Aorta (tissue), 5 donors: ENCODE measurements at places on chromosomes 2 and 18. TPM values are rescaled to one million over a fixed set of nuclear protein-coding genes. Genes with fewer than 3 reads are reported as not detected.

- no peaks in the 10 kb centered on the region for H3K4me1 ChIP-seq
- H3K27me3 ChIP-seq: no peaks in the 10 kb centered on the region
- H3K27ac ChIP-seq: no peak overlapping the region
- no peak for DNase-seq
Observed at GRCh38 chr2:16746833-16747232, 81.2 kb upstream of the CYRIA start.

Gene COQ10B
- 26.0 TPM for total RNA-seq

Gene ALPI
- not detected for total RNA-seq

Gene CNDP1
- not detected for total RNA-seq

Gene ADNP2
- 17.5 TPM for total RNA-seq

DNA sequence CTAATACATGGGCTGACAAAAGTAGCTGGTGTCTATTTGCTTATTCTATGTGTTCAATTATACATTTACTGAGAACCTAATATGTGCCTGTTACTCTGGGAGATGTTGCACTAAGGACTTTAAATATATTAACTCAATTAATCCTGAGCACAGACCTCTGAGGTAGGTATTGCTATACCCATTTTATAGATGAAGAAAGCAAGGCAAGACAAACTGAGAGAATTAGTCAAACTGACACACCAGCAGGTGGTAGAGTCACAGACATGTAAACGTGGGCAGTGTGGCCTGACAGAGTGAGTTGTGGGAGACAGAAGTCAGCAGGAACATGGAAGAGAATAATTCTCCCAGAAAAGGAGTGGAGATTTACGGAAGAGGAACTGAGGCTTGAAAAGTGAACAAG, 428.9 kb downstream of the LPIN1 start:
- no peaks in the 10 kb centered on the region for H3K36me3 ChIP-seq
- no peaks in the 10 kb centered on the region for H3K4me1 ChIP-seq
- H3K27me3 ChIP-seq: peaks cover 1% of the 10 kb centered on the region
- no peak for DNase-seq
- no peak overlapping the region for H3K4me3 ChIP-seq

DNA sequence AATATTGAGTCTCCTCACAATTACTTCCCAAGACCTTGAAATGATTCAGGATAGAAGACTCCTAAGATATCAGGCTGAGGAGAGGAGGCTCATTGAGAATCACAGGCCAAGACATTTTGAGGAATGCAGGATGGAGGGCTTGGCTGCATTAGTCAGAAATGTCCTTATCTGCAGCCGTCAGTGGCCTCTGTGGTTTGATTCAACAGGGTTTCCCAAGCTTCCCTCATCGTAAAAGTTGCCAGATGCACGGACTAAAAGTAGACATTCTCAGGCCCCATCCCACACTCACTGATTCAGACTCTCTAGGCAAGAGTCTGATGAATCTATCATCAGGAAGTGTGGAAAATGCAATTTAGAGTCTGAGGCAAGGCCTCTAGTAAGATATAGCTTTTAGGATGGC, 34.0 kb upstream of the TMEM178A start:
- H3K27ac ChIP-seq: no peak overlapping the region
- H3K4me3 ChIP-seq: no peak overlapping the region
- H3K36me3 ChIP-seq: no peaks in the 10 kb centered on the region
- peaks cover 1% of the 10 kb centered on the region for H3K4me1 ChIP-seq

- H3K4me3 ChIP-seq: no peak overlapping the region
- H3K27me3 ChIP-seq: no peaks in the 10 kb centered on the region
- no peaks in the 10 kb centered on the region for H3K4me1 ChIP-seq
- H3K36me3 ChIP-seq: no peaks in the 10 kb centered on the region
Observed at GRCh38 chr2:136284226-136285119, 166.5 kb upstream of the CXCR4 start.

Gene NCOA1
- total RNA-seq: 68.1 TPM

DNA sequence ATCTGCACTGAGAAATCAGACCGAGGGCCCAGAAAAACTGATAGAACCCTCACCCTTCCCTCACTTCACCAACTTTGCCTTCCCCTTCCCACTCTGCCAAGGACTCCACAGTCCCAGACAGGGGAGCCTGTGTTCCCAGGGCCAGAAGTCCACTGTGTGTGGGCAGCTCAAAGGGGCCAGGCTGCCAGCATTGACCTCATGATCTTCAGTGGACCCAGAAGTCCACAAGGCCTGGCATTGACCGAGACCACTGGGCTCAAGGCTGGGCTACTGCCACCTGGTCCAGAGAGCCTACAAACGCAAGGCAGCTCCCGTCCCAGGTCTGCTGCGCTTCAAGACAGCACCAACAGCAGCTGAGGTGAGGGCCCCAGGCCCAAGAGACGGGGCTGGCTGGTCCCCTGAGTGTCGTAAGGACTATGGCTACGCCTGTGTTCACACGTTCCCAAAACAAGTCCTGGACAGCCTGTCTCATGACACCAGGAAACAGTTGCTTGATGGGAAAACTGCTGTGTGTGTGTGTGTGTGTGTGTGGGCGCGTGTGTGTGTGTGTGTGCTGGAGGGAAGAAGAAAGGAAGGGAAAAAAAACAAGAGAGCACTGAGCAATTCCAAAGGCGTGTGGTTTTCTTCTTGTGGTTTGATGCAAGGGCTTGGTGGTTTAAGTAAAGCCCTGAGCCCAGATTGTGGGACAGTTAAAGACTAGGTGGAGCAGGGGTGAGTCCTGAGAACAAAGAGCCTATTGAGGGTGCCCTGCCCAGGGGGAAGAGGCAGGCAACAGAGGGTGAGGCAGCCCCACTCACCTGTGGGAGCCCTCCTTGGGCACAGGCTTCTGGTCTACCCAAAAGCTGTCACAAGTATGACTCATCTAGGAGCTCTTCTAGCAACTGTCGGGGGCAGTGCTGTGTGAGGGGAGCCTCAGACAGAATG, 46.6 kb upstream of the ZBTB7C start:
- no peak for DNase-seq
- no peak overlapping the region for H3K4me3 ChIP-seq
- H3K36me3 ChIP-seq: no peaks in the 10 kb centered on the region
- no peak overlapping the region for H3K27ac ChIP-seq

DNA sequence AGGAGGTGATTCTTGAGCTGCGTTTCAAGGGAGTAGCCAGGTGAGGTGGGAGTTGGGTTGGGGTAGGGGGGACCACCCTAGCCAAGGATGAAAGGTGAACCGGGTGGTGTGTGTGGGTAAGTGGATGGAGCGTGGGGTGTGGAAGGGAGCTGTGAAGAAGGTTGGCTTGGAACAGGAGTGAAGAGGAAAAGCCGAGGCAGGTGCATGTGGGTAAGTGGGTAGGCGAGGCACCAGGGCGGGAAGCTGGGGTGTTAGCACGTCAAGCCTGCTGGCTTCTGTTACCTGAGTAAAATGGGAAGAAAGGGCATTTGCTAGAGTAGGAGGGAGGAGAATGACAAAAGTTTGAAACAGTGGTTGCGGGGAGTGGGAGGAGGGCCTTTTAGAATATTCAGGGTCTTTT, 31.6 kb downstream of the TANC1 start:
- no peak overlapping the region for H3K4me3 ChIP-seq
- no peak overlapping the region for H3K27ac ChIP-seq
- H3K36me3 ChIP-seq: no peaks in the 10 kb centered on the region
- no peaks in the 10 kb centered on the region for H3K4me1 ChIP-seq

Gene DCDC2C
- total RNA-seq: 0.27 TPM

DNA sequence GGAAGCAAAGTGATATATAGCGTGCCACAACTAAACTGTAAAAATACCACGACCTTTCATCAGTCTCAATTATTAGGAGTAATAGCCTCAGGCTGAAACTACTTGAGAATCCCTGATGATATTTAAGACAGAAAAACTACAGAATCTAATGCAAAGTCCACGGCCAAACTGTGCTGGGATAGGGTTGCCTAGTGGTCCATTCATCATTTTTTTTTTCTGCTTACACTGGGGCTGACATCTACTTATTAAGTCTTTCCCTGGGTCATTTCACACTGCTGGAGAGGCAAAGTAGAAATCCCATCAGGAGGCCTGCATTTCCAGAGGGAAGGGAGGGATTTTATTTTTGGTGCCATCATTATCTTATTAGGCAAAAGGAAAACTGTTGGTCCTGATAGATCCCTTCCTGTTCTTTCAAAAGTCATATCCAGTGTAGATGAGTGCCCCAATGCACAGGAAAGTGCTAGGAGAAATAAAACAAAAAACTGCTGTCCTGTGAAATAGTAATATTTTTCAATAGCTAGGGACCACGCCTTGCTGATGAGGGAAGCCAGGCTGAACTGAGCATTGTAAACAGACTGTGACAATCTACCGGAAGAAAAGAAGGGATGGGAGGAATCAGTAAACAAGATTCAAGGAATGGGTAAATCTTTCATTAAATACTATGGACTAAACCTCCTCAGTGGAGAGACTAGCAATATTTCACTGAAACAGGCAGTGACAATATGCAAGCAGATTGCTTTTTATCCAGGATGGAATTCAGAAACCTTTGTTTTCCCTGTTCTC, 644.3 kb downstream of the IRS1 start:
- H3K27ac ChIP-seq: no peak overlapping the region
- H3K36me3 ChIP-seq: no peaks in the 10 kb centered on the region
- H3K4me3 ChIP-seq: no peak overlapping the region
- H3K27me3 ChIP-seq: no peaks in the 10 kb centered on the region

- H3K4me3 ChIP-seq: no peak overlapping the region
- no peaks in the 10 kb centered on the region for H3K27me3 ChIP-seq
- H3K36me3 ChIP-seq: peaks cover 11% of the 10 kb centered on the region
- no peaks in the 10 kb centered on the region for H3K4me1 ChIP-seq
- no peak overlapping the region for H3K27ac ChIP-seq
Observed at GRCh38 chr2:232838406-232838874, 31.6 kb upstream of the SNORC start.

- H3K27ac ChIP-seq: no peak overlapping the region
- H3K36me3 ChIP-seq: no peaks in the 10 kb centered on the region
- no peak for DNase-seq
- no peak overlapping the region for H3K4me3 ChIP-seq
- peaks cover 7% of the 10 kb centered on the region for H3K4me1 ChIP-seq
- H3K27me3 ChIP-seq: no peaks in the 10 kb centered on the region
Observed at GRCh38 chr2:101714118-101714517, 16.6 kb downstream of the MAP4K4 start.

Gene CACNB4
- total RNA-seq: 14.3 TPM

- no peaks in the 10 kb centered on the region for H3K27me3 ChIP-seq
- no peak overlapping the region for H3K4me3 ChIP-seq
- H3K4me1 ChIP-seq: no peaks in the 10 kb centered on the region
Observed at GRCh38 chr2:219017201-219017931, 23.9 kb downstream of the CFAP65 start.

DNA sequence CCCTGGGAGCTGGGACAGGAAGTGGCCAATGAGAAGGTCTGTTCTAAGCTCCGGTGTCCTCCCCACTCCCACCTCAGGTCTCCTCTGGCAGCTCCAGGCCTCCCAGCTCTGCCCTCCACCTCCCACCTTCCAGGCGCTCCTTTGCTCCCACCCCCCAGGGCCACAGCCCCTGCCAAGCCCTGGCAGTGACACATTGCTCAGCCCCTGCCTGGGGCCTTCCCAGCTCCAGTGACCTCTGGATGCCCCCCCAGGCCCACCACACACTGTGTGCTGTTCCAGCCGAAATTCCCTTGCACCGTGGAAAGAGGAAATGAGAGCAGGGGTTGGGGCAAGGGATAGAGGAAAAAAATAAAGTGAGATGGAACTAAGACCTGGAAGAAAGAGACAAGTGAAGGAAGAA, 289.6 kb downstream of the CYP26B1 start:
- H3K27me3 ChIP-seq: no peaks in the 10 kb centered on the region
- no peaks in the 10 kb centered on the region for H3K4me1 ChIP-seq
- H3K36me3 ChIP-seq: no peaks in the 10 kb centered on the region
- no peak overlapping the region for H3K27ac ChIP-seq

Gene LYG1
- total RNA-seq: 1.8 TPM

GRCh38 chr2:183533021-183533420, 408.8 kb downstream of the NUP35 start:
- no peak for DNase-seq
- no peaks in the 10 kb centered on the region for H3K4me1 ChIP-seq
- no peaks in the 10 kb centered on the region for H3K36me3 ChIP-seq
- H3K27me3 ChIP-seq: no peaks in the 10 kb centered on the region

DNA sequence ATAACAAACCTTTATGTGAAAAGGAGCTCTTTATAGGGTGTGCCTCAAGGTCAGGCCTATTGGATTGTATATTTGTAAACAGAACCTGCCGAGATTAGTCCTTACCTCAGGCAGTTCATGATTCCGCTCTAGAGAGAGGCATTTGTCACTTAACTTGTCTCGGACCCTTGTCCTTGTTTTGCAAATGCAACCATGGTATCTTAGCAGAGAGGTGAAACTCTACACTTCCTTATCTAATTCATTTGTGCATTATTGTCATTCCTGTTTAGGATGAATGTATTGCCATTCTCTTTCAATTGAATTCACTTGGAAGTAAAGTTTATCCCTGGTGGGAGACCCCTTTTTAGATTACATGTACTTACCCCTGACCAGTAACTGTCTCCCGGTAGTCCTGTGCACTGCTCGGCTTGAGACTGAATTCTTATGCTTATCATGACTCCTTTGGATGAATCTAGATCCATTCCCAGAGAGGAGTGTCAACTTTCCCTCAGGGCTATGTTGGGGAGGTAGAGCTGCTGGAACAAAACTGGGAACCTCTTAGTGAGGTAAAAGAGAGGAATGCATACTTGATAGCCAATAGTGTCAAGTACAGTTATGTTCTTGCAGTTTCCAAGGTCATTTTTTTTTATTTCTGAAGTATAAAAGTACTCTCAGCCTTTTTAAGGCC, 46.6 kb downstream of the SGPP2 start:
- H3K4me1 ChIP-seq: no peaks in the 10 kb centered on the region
- DNase-seq: no peak
- H3K27ac ChIP-seq: no peak overlapping the region

Gene ANKRD29
- 28.6 TPM for total RNA-seq

DNA sequence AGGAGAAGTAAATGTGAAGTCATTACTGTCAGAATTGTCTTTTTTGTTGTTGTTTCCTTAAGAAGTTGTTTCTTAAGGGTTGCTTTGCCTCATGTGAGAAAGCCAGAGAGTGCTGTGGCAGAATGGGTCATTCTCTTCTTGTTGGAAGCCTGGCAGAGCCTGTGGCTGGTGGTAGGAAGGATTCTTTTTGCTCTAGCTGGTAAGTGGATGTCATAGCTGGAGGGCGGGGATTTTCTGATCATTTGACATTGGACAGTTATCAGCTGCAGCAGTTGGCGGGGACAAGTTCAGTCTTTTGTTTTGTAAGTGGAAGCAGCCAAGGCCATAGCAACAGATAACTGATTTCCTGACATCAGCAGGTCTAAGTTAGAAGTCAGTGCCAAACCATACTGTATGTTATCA, 5.5 kb upstream of the RMDN2 start:
- DNase-seq: no peak
- H3K4me3 ChIP-seq: no peak overlapping the region
- H3K27ac ChIP-seq: no peak overlapping the region
- H3K4me1 ChIP-seq: peaks cover 3% of the 10 kb centered on the region
